ENCODE measurements at places on chromosomes 4 and X. TPM values are rescaled to one million over a fixed set of nuclear protein-coding genes. Genes with fewer than 3 reads are reported as not detected.

GRCh38 chr4:183333983-183334382, 11.8 kb upstream of the CLDN24 start:
- DNase-seq: no peak

- no peak for DNase-seq
Observed at GRCh38 chr4:185341841-185342240, 53.9 kb downstream of the LRP2BP start.

GRCh38 chr4:181504924-181505323, 738.3 kb upstream of the TENM3 start:
- DNase-seq: no peak

DNA sequence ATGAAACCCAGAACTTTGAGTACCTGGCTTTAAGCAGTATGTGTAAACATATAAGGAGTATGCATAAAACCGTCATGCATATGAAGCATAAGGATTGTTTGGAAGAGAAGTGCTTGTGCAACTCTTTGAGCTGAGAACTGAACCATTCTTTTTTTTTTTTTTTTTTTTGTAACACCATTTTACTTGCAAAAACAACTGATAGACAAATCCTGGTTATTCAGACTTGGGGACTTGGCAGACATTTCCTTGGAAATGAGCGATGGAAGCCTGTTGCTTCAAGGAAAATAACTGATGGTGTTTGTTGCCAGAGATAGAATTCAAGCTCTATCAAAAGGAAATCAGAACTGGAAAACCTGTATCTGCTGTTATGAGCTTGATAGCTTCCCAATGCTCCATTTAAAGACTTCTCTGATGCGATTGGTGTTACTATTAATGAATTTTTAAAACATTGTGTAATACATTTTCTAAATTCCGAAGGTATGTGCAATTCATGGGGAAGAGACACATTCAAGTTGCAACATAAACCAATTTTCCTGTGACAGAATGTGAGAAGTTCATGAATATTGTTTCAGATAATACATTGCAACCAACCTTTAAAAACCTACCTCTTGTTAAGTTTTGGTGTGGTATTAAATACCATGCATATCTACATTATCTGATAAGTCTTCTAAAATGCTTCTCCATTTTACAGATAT, 47.0 kb upstream of the FAT1 start:
- no peak for DNase-seq

- no peak for DNase-seq
Observed at GRCh38 chr4:168633496-168633895, 136.6 kb downstream of the PALLD start.

- DNase-seq: no peak
Observed at GRCh38 chr4:155001251-155001650, 207.2 kb upstream of the NPY2R start.

DNA sequence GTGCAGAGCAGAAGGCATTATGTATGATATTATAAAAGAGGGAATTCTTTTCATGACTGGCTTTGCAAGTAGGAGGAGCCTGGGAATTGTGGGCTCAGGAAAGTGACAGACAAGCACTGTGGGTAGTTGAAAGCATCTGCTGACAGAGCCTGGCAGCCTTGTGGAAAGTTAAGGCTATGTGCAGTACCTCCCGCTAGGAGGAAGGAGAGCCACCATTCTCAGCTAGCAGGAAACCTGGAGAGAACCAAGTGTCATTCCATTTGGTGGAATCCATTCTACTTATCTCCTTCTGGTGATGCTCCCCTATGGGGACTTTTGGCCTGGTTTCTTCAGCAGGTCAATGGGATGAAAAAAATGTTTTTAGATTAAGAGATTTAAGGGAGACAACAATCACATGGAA, 81.8 kb downstream of the ASB9 start:
- DNase-seq: no peak

GRCh38 chr4:16608123-16608522, 290.3 kb downstream of the LDB2 start:
- DNase-seq: no peak

- DNase-seq: no peak
Observed at GRCh38 chr4:72391281-72391680, 177.7 kb downstream of the ADAMTS3 start.

GRCh38 chr4:22877486-22878052, 184.8 kb downstream of the GBA3 start:
- no peak for DNase-seq

GRCh38 chr4:144658903-144659302, 12.9 kb downstream of the HHIP start:
- no peak for DNase-seq

- DNase-seq: peak; percentile 59
Observed at GRCh38 chr4:95155759-95156451, 392.9 kb downstream of the UNC5C start.

DNA sequence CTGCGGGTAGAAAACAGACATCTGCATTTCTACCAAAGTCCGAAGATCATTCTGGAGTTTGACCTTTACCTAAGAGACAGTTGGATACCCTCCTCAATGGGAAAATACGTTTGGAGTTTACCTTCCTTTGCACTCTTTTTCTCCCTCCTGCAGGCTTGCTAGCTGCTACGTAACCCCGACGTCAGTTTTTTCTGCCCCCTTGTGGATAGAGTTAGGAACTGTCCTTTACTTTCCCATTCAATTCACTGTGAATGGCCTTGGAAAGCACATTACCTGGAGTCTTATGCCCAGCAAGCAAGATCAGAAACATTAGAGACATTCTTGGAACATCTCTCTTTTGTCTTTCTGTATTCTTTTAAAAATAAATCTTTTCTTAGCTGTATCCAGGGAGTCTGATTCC, 250.7 kb downstream of the NAP1L3 start:
- peak; percentile 8 for DNase-seq

DNA sequence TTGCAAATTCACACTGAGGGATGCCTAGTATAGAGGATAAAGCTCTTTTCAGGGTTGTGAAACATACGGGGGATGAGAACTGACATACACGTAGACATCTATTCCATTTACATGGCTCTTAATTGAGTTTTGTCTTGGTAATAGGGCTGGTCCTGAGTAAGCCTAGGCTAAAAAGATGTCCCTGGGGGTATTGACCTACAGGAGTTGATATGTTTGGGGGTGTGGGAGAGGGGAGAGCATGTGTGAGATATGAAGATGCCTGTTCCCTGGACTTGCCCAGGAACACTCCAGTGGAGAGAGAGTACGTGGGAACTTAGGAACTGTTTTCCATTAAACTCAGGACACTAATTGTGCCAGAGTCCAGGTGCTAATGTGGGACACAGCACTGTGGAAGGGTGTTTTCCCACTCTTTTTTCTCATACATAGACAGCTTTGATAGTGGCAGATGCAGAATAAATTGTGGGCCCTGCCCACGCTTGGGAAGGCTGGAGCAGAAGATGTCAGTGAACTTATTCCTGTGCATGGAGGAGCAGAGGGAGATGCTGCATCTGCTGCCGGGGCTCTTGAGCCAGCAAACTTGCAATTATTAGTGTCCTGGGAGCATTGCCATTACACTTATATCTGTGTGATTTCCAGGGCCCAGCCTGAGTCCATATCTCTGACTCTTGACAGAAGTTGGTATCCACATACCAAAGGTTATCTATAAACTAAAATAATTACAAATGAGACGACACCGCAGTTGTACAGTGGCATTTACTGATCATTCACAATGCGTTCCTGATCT, 20.7 kb downstream of the SYNPO2 start:
- DNase-seq: no peak

DNA sequence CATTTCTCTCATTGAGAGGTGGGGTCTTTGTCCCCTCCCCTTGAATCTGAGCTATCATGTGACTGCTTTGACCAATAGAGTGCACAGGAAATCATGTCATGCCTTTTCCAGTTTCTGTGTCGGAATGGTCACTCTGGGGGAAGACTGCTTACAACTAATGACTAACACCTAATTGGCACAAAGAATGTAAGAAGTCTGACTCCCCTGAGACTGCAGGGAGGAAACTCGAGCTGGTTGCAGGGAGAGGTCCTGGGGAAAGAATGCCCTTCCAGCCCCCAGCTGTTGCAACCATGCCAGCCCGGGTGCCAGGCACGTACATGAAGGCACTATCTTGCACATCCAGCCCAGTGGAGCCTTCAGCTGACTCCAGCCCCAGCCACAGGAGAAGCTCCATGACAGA, 254.2 kb downstream of the DHX15 start:
- DNase-seq: no peak

DNA sequence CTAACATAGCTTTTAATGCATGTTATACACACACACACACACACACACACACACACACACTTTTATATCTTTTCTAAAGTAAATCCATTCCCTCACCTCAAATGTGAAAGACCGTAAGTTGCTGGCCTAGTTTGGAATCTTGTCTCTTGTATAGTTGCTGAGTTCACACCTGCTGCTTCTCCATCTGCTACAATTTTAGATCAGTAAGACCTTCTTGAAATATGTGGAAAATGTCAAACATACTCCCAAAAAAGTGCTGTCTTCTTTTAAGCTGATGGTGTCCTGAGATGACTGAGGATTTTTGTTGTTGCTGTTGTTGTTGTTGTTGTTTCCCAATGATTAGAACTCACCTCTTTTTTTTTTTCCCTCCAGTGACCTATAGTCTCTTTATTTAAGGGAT, 121.3 kb downstream of the SNCA start:
- no peak for DNase-seq

DNA sequence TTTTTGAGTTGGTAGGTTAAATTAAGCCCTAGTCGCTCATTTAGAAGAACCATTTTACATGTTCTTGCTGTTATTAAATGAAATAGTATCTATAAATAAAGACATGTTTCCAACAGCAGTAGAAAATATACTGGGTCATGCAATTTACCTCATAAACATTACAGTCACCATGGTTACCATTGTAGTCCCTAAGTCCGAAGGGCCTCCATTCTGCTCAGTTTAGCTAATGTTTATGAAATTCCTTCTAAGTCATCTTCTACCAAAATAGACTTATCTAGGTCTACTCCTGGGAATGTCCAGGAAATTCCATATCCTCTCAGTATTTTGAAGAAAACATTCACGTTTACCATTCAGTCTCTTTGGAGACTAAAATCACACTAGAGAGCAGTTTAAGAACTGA, 292.5 kb upstream of the DCAF8L1 start:
- DNase-seq: no peak

- no peak for DNase-seq
Observed at GRCh38 chr4:153433754-153434105, 32.4 kb upstream of the TMEM131L start.

DNA sequence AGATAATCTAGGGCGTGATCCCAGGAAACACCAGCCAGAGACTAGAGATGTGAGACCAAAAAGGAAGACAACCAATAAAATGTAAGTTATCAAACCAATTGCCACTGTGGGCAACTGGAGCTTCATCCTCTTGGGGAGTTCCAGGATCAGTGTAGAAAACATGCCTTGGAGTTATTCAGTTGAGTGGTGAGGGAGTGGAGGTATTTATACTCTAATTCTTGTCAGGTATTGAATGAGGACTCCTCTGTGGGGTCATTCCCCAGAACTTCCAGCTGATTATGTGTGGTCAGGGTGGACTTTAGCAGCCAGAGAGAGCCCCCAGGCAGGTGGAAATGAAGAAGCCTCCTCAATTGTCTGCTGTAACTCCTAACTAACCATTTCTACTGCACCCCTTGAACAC, 144.0 kb upstream of the PRPS2 start:
- no peak for DNase-seq

- DNase-seq: peak; percentile 69
Observed at GRCh38 chr4:173169428-173170181, 994 bp downstream of the GALNT7 start.

- no peak for DNase-seq
Observed at GRCh38 chr4:124067046-124067445, 645.5 kb downstream of the ANKRD50 start.

- DNase-seq: no peak
Observed at GRCh38 chr4:96473246-96473645, 633.4 kb downstream of the PDHA2 start.

- DNase-seq: no peak
Observed at GRCh38 chr4:169682372-169683047, 62.1 kb downstream of the CLCN3 start.

DNA sequence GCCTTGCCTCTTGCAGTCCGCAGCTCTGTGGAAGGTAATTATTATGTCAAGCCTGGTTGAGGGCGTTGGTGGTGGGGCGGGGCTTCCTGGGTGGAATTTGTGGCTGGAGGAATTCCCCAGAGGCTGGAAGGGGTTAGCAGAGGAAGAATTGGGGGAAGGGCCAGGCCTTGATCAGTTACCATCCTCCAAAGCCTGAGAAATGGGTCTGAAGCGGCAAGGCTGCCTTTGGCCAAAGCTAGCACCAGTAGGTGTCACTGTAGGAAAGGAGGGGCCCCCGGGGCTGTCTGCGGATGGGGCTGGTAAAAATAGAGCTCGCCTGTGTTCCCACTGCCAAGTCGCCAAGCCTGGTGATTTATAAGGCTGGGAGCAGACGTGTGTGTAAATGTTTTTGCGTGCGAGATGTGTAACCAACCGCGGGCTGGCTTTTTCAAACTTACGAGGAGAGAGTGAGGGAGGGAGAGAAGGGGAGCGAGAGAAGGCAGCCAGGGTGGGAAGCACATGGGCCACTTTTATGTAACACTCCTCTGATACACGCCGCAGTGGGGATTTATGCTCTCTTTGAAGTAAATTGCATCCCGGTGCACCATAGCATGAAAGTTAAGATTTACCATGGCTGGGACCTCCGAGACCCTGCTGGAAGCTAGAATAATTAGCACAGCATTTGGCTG, 367.0 kb downstream of the BCOR start:
- peak; percentile 49 for DNase-seq

DNA sequence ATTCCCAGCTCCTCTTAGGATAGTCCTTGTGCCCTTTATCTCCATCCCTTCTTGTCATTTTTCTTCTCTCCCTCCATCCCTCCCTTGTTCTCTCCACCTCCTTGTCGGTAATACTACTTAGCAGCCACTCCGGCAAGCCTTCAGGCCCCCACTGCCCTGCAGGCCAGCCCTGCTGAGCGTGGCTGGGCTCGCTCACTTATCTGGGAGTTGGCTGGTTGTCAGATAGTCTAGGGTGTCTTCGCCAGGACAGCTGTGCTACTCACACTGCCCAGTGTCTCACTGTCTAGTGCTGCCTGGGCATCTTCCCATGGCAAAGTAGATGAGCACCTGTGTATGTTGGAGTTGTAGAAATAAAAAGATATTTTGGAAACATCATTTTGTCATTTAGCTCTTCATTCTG, 75.0 kb downstream of the STK32B start:
- no peak for DNase-seq

DNA sequence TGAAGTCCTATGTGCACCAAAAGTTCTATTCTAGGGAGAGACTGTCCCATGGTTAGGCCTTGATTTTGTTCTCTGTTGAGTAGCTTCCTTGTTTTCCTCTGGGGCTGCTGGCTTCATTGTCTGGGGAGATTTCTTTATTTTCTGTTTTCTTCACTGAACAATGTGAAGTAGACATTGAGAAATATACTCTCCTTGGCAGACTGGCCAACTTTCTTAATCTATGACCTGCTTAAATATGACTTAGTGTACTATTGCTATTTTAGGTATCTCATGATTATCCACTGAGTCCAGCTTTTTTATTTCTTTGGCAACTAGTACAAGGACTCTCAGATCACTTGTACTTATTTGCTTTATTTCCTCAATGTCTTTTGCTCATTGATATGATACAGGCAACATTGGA, 1594.6 kb downstream of the ARAP2 start:
- DNase-seq: no peak

PFKFB1 gene
- total RNA-seq: 0.78 TPM

UTP3 gene
- total RNA-seq: 43.2 TPM

ZNF718 gene
- total RNA-seq: 14.0 TPM

ARHGEF38 gene
- total RNA-seq: not detected

BEND2 gene
- total RNA-seq: not detected

FRMPD4 gene
- total RNA-seq: not detected

ADGRG2 gene
- not detected for total RNA-seq
